ENCODE measurements at places on chromosomes 1 and 21. TPM values are rescaled to one million over a fixed set of nuclear protein-coding genes. Genes with fewer than 3 reads are reported as not detected.

GRCh38 chr21:35646606-35647005, 413.7 kb downstream of the SETD4 start:
- no peak overlapping the region for H3K4me3 ChIP-seq
- peaks cover 2% of the 10 kb centered on the region for H3K4me1 ChIP-seq
- H3K36me3 ChIP-seq: no peaks in the 10 kb centered on the region
- DNase-seq: no peak
- H3K27me3 ChIP-seq: no peaks in the 10 kb centered on the region

GRCh38 chr1:99659755-99660210, 13.9 kb downstream of the PALMD start:
- no peak overlapping the region for H3K27ac ChIP-seq
- no peak for DNase-seq
- H3K4me1 ChIP-seq: peaks cover 2% of the 10 kb centered on the region
- no peak overlapping the region for H3K4me3 ChIP-seq
- H3K36me3 ChIP-seq: no peaks in the 10 kb centered on the region

GRCh38 chr1:71509051-71509595, 428.3 kb upstream of the ZRANB2 start:
- no peaks in the 10 kb centered on the region for H3K36me3 ChIP-seq
- DNase-seq: no peak
- H3K4me3 ChIP-seq: no peak overlapping the region
- H3K27me3 ChIP-seq: no peaks in the 10 kb centered on the region
- no peak overlapping the region for H3K27ac ChIP-seq
- H3K4me1 ChIP-seq: no peaks in the 10 kb centered on the region

- H3K36me3 ChIP-seq: no peaks in the 10 kb centered on the region
- DNase-seq: no peak
- no peak overlapping the region for H3K4me3 ChIP-seq
- peaks cover 2% of the 10 kb centered on the region for H3K4me1 ChIP-seq
- no peak overlapping the region for H3K27ac ChIP-seq
Measured at GRCh38 chr1:111973150-111973790, 16.2 kb downstream of the KCND3 start.

DNA sequence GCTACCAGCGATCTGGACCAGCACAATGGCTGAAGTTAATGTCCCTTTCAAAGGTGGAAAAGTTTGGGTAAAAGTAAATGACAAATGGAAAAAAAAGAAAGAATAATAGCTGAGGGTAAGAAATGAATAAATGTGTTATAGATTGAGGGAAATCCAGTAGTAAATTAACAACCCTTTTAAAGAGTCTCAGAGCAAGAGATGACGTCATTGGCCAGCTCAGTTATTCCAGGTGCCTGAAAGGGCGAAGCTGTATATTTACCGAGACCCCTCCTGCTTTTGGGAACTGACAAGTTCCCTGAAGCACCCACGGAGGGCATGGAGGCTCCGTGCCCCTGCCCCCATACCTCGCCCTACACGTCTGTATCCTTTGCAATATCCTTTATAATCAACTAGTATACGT, 40.5 kb upstream of the KCNJ6 start:
- H3K27ac ChIP-seq: no peak overlapping the region
- no peaks in the 10 kb centered on the region for H3K4me1 ChIP-seq
- no peak overlapping the region for H3K4me3 ChIP-seq
- no peaks in the 10 kb centered on the region for H3K36me3 ChIP-seq
- H3K27me3 ChIP-seq: no peaks in the 10 kb centered on the region

GRCh38 chr1:221418346-221418745, 323.5 kb downstream of the DUSP10 start:
- no peaks in the 10 kb centered on the region for H3K36me3 ChIP-seq
- H3K4me1 ChIP-seq: no peaks in the 10 kb centered on the region
- H3K4me3 ChIP-seq: no peak overlapping the region
- H3K27me3 ChIP-seq: no peaks in the 10 kb centered on the region

Gene PTCH2
- 0.83 TPM for total RNA-seq

Gene NTNG1
- 1.0 TPM for total RNA-seq

GRCh38 chr1:209809611-209810010, 3.7 kb upstream of the IRF6 start:
- no peaks in the 10 kb centered on the region for H3K36me3 ChIP-seq
- no peaks in the 10 kb centered on the region for H3K27me3 ChIP-seq
- H3K4me1 ChIP-seq: no peaks in the 10 kb centered on the region
- no peak for DNase-seq
- H3K4me3 ChIP-seq: no peak overlapping the region

DNA sequence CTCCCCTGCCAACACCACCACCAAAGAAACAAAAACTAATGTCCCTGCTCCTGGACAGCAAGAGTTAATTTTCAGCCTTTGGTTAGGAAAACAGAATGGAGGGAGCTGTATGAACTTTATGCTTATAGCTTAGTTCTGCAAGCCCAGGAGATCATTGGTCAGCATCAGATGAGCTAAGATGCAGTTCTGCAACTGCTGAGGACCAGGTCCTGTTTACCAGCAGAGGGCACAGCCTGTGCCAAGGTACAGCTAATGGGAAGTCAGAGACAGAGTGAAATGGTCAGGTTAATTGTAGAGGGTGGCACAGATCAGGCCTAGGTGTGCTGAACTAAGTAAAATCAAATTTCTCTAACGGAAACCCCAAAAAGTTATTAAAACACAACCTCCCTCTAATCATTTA, 161.3 kb downstream of the ROR1 start:
- no peak for DNase-seq
- H3K4me1 ChIP-seq: peaks cover 3% of the 10 kb centered on the region
- H3K36me3 ChIP-seq: no peaks in the 10 kb centered on the region
- H3K27ac ChIP-seq: no peak overlapping the region

- no peak overlapping the region for H3K27ac ChIP-seq
- no peaks in the 10 kb centered on the region for H3K4me1 ChIP-seq
- no peak overlapping the region for H3K4me3 ChIP-seq
- peaks cover 15% of the 10 kb centered on the region for H3K36me3 ChIP-seq
Measured at GRCh38 chr21:46008893-46009621, 27.5 kb downstream of the COL6A1 start.

Gene BEND5
- total RNA-seq: 5.6 TPM

Gene SLAMF7
- not detected for total RNA-seq

DNA sequence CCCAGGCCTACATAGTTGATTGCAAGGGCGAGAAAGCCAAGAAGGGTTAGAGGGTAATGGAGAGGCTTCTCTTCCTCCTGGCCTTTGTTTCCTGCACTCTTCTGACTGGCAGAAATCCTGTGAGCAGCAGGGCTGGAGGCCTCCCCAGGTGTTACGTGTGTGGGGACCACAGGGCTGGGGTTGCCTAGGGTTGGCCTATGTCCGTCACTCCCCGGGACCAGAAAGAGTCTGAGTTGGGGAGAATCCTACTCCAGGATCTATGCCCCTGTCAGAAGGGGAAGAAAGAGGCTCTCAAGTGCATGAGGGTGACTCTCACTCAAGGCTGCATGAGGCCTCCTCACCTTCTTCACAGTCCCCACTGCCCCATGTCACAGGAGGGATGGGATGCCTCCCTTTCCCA, 38.5 kb downstream of the IGFN1 start:
- no peak overlapping the region for H3K27ac ChIP-seq
- 0 out of 2 replicates have a peak, but pooled peaks cover 2% of the 10 kb centered on the region for H3K4me1 ChIP-seq
- no peak for DNase-seq

Gene FAM72A
- 10.5 TPM for total RNA-seq

DNA sequence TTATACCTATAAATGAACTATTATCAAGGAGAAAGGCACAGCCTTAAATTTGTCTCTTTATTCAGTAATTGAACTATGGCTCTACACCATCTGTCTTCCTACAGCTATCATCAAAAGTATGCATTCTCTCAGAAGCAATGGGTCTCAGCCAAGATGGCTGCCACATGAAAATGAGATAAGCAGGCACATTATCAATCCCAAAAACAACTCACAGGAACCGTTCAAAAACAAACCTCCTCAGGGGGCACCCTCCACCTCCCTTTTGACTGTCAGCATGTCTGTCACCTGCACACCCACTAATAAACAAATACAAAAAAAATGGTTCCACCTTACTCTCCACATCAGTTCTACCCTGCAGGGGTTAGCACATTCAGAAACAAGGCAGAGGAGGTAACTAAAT, 23.6 kb downstream of the KIAA0319L start:
- H3K4me1 ChIP-seq: peaks cover 9% of the 10 kb centered on the region
- H3K4me3 ChIP-seq: no peak overlapping the region
- no peak for DNase-seq

DNA sequence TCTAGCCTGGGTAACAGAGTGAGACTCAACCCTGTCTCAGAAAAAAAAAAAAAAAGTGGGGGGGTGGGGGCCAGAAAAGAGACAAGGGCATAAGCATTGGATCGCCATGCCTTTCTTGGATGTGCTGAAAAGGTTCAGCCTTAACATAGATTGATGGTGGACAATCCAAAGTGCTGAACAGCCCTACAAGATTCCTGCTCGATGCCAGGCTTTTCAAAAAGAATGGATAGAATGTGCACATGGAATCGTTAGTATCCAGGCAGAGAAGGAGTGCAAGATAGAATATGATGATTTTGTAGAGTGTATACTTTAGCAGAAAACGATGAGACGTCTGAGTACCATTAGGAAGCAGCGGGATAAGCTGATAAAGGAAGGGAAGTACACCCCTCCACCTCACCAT, 10.9 kb upstream of the COA7 start:
- H3K36me3 ChIP-seq: no peaks in the 10 kb centered on the region
- no peaks in the 10 kb centered on the region for H3K27me3 ChIP-seq
- DNase-seq: no peak
- no peak overlapping the region for H3K4me3 ChIP-seq
- H3K27ac ChIP-seq: no peak overlapping the region
- H3K4me1 ChIP-seq: no peaks in the 10 kb centered on the region

GRCh38 chr1:178101266-178101630, 7.3 kb downstream of the RASAL2 start:
- H3K4me1 ChIP-seq: 0 out of 2 replicates have a peak, but pooled peaks cover 4% of the 10 kb centered on the region
- no peaks in the 10 kb centered on the region for H3K27me3 ChIP-seq
- DNase-seq: no peak
- H3K4me3 ChIP-seq: no peak overlapping the region
- H3K27ac ChIP-seq: no peak overlapping the region

Gene AVPR1B
- total RNA-seq: not detected

Gene NLRP3
- total RNA-seq: not detected

GRCh38 chr1:51410568-51411460, 80.5 kb upstream of the TTC39A start:
- peaks cover 47% of the 10 kb centered on the region for H3K36me3 ChIP-seq
- H3K4me3 ChIP-seq: no peak overlapping the region
- no peaks in the 10 kb centered on the region for H3K27me3 ChIP-seq
- H3K4me1 ChIP-seq: no peaks in the 10 kb centered on the region
- H3K27ac ChIP-seq: no peak overlapping the region
- no peak for DNase-seq

- H3K27me3 ChIP-seq: no peaks in the 10 kb centered on the region
- H3K27ac ChIP-seq: no peak overlapping the region
- H3K36me3 ChIP-seq: peaks cover 18% of the 10 kb centered on the region
- peak; percentile 73 for DNase-seq
Measured at GRCh38 chr1:30929135-30929889, 20.8 kb upstream of the SDC3 start.

Gene NDUFS2
- total RNA-seq: 84.5 TPM

Gene RHEX
- not detected for total RNA-seq

Gene HMGCL
- total RNA-seq: 14.0 TPM

Gene TAF5L
- 33.6 TPM for total RNA-seq

Measured in H9 (cell line).